Activated naive CD4-positive, alpha-beta T cell treated with Interleukin-2 at 50 U/mL for 16 hours (primary cell): ENCODE measurements at places on chromosomes 13 and 19.

GRCh38 chr19:1754636-1755466 is 1.5 kb downstream of the ONECUT3 start:
- no peak for DNase-seq

DNA sequence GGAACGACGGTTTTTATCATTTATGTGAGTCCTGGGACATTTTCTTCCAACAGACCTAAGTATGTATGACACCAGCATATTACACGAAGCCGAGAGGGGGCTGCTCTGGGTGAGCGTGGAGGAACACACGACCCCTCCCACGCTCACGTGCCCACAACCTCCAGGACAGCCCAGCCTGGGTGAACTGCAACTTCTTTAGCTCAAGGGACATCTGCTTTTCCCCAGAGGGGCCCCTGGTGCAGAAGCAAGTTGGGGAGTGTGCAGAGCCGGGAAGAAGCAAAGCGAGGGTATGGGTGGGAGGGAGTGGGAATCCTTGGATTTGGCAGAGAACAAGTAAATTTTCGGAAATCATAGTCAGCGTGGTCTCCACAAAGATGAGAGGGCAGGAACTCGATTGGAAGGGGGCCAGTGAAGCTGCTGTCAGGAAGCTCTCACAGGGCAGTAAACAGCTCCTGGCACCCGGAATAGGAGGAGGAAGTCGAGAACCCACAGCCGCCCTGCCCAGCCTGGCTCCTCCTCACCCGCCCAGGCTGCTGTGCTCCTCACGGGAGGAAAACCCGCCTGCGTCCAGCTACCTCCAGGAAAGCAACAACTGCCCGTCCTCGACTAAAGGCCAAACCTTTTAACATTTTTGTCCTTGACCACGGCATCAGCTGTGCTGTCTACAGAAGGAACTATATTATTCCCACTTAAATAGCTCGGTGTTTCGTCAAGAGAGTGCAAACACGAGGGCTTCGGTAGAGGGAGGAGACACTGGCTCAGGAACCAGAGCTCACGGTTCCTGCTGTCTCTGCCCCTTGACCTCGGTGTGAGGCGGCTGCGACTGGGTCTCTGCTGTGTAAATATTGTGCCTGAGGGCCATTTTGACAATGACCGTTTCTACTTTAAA is 17.2 kb upstream of the CFAP97D2 start:
- peak; percentile 30 for DNase-seq

DNA sequence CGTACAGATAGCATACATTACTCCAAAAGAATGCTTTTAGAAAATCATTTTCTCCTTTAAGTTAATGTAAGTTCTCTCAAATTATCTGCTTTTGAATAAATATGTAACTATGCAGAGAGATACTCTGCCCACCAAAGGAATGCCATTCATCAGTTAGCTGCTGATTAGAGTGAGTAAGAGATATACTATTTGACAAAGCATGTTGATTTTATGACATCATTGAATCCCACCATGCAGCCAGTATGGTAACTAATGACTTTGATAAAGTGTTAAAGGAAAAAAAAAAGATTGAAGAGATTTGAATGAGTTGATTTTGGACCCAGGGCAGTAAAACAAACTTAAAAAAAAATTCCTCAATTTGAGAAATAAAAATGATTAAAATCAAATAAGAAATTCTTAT is 521.5 kb downstream of the SLITRK6 start:
- DNase-seq, result no peak

- DNase-seq, result peak; percentile 65
These were observed 22.5 kb upstream of the ZNF429 start for GRCh38 chr19:21482863-21483276.

DNA sequence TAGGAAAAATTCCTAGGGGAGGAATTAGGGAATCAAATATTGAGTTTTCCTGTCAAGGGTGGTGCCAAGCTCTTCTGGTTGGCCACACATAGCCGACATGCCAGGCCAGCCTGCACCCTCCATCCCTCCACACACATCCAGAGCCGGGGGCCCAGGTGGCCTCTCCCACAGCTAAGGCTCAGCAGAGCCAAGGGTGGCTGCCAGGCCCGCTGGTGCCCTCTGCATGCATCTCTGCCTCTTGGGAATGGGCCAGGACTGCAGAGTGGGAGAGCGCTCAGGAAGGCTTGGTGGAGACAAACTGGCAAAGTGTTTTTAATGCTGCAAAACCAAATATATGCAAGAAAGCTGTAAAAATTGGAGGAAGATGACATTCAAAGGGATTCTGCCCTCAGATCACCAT is 42.7 kb upstream of the GAS6 start:
- no peak for DNase-seq

DNA sequence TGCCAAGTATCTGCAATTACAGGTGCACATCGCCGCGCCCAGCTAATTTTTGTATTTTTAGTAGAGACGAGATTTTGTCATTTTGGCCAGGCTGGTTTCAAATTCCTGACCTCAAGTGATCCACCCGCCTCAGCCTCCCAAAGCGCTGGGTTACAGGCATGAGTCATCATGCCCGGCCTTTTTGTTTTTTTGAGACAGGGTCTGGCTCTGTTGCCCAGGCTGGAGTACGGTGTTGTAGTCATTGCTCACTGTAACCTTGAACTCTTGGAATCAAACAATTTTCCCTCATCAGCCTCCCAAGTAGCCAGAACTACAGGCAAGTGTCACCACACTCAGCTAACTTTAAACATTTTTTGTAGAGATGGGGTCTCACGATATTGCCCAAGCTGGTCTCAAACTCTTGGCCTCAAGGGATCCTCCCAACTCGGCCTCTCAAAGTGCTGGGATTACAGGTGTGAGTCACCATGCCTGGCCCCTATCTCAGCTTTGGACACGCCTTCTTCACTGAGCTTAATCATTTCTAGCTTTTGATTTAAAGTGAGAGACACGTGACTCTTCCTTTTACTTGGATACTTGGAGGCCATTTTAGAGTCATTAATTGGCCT is 4.0 kb upstream of the IRGC start:
- DNase-seq, result no peak

- DNase-seq, result no peak
These were observed 89.3 kb downstream of the TM9SF2 start for GRCh38 chr13:99590519-99591011.

- DNase-seq, result no peak
These were observed 127.2 kb downstream of the SOX1 start for GRCh38 chr13:112194167-112194530.

- no peak for DNase-seq
These were observed 20.2 kb upstream of the CEACAM6 start for GRCh38 chr19:41735071-41735600.

GRCh38 chr13:64855506-64855905 is 2374.6 kb downstream of the PCDH9 start:
- DNase-seq, result no peak

- no peak for DNase-seq
These were observed 339.9 kb upstream of the SPRY2 start for GRCh38 chr13:80680786-80681366.

DNA sequence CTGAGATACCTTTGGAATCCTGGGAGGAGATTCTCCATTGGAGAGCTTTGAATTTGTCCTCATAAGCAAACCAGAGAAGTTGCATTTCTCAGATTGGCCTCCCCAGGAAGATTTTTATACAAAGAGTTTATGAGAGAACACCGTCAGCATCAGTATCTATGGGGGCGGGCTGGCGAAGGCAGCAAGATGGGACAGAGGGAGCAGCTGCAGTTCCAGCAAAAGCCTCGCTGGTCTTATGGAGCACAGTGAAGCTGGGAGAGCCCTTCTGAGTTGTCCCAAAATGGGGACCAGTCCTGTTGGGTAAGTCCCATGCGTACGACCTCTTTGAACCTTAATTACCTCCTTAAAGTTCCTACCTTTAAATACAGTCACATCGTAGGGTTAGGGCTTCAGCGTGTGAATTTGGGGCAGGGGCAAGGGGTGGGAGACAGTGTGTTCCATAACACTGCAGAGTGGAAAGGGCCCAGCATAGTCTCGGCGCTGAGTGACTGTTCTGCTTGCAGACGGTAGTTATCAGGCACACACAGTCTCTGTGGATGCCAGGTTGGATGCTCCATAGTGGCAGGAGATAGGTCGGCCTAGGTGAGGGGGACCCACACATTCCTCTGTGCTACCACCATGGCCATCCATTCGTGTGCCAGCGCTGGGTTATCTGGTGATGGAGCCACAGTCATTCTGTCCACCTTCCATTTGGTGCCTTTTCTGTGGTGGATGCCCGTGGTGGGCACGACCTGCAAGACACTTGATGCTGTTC is 34.9 kb upstream of the GPR183 start:
- DNase-seq, result no peak
